ENCODE measurements at places on chromosomes 13 and 19.
A peak's percentile ranks its signal among the peaks of the same experiment; 100 is the strongest.

- no peak for DNase-seq
These were observed 7.4 kb downstream of the MPND start for GRCh38 chr19:4350726-4351125.

GRCh38 chr13:19888799-19889198 lies 25.4 kb upstream of the ZMYM5 start:
- no peak for DNase-seq

DNA sequence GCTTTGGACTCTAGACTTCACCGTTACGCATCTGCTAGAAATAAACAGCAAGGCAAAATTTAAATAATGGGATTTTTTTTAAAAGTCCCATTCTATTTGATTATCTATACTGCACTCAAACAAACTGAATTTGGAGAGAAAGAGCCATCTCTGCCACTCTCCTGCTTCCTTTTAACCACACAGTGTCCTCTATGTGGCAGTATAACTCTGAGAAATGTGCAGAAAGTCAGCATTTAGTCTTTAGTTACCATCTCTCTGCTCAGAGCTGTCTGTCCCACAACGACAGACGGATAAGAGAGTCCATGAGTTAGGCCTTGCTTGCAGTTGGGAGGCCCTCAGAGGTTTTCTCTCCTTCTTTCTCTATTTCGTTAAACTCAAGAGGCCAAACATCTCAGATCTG lies 21.2 kb downstream of the CCNA1 start:
- no peak for DNase-seq

DNA sequence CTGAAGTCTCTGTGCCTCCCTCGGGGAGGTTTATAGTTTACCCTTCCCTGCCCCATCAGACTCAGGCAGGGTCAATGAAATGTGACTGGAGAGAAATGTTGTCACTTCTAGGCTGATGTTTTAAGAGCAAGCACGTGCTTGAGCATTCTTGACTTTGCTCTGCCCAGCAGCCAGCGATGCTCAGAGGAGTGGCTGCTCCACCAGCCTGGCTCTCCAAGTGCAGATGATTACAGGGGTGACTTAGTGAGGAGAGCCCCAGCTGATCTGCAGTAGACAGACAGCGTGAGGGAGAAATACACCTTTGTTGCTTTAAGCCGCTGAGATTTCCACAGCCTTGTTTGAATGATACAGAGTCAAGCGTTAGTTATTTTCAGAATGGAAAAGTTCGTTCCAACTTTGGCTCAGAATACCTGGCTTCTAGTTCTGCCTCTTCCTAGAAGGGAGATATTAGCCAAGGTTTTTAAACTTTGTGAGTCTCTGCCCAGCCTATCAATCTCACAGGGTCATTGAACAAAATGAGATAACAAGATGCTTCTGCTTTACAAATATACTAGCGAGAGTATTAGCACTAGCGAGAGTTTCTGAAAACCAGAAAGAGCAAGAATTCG lies 143.6 kb downstream of the OXGR1 start:
- no peak for DNase-seq

GRCh38 chr13:40024204-40024966 lies 368.9 kb downstream of the COG6 start:
- no peak for DNase-seq

GRCh38 chr13:88000239-88000638 lies 329.1 kb downstream of the SLITRK5 start:
- DNase-seq = no peak

- DNase-seq = no peak
These were observed 130.6 kb downstream of the KLF5 start for GRCh38 chr13:73189362-73189761.

GRCh38 chr13:70173598-70173959 lies 65.3 kb upstream of the KLHL1 start:
- DNase-seq = no peak

- peak; percentile 71 for DNase-seq
These were observed 8.8 kb upstream of the BBC3 start for GRCh38 chr19:47239610-47240296.

DNA sequence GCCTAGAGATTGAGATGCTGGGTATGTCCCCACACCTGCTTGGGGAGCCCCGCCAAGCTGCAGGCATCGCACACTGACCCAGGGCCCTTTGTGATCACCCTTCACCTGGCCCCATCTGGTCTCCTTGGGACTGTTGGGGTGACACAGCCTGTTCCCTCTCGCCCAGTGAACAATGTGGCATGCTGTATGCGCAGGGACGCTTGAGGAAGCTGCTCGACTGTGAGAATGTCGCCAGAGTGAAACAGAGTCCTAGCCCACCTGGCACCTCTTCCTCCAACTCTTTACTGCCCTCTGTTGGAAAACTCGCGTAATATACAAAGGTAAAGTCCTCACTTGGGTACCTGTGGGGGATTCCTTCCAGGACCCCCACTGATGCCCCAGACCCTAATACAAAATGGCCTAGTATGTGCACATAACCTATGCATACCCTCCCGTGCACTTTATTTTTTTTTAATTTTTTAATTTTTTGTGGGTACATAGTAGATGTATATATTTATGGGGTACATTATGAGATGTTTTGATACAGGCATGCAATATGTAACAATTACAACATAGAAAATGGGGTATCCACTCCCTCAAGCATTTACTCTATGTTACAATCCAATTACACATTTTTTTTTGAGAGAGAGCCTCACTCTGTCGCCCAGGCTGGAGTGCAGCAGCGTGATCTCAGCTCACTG lies 9.0 kb downstream of the BLOC1S3 start:
- no peak for DNase-seq

GRCh38 chr13:91308299-91308698 lies 39.2 kb upstream of the MIR17HG start:
- DNase-seq = no peak

DNA sequence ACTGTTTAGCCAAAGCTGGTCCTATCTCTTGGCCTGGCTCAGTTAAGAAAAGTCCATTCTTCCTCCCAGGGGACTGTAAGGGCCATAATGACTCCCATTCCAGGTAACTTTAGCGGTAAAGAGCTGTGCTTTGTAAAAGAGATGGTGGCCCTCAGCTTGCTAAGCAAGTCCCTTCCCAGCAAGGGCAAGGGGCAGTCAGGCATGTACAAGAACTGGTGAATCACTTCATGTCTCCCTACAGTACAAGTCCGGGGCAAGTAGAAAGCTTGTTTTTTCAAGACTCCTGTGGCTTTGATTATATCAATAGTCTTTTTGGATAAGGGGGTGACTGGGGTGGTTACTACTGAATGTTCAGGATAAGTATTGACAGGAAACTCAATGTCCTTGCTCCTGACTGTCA lies 88.9 kb downstream of the SLC25A15 start:
- DNase-seq = no peak

DNA sequence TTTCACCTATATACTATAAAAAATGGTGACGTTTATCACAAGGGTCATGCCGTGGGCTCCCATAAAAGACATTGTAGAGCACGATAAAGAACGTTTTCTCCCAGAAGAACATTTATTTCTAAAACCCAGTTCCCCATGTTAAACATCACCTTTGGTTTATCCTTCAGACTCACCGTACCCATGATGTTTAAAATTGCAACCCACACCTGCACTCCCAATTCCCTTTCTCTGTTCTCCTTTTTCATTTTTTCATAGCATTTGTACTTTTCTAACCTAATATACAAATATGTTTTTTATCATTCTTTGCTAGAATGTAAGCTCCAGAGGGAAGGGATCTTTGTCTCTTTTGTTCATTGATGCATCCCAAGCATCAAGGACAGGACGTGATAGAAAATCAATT lies 2.0 kb downstream of the RCBTB2 start:
- no peak for DNase-seq

GRCh38 chr13:97723655-97724054 lies 229.8 kb upstream of the IPO5 start:
- DNase-seq = no peak

DNA sequence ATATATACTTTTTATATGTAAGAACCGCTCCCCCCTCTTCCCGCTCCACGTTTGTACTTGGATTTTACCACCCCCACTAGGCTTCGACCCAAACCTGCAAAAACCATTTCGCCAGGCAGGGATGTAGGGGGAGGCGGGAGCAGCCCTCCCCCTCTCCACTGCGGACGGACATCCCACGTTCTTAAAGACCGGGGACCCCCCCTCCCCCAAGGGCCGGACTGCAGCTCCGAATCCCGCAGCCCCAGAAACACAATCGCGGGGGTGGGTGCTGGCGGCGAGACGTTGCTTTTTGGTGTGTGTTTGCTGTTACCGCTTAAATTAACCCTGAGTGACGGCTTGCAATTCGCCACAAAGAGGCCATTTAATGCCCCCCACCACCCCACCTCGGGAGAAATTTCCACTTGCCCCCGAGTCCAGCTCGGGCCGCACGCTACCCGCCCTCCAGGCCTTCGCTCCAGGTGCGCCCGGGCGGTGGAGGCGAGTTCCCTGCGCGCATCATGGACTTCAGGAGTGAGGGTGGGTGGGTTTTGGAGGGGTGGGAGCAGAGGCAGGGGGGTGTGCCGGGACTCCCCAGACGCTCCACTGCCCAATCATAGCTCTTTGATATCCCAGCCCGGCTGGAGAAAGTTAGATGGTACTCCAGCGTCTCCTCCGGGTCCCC lies 15.8 kb downstream of the NFIX start:
- DNase-seq = no peak

- DNase-seq = no peak
These were observed 89.8 kb downstream of the KDM4B start for GRCh38 chr19:5058521-5059212.

DNA sequence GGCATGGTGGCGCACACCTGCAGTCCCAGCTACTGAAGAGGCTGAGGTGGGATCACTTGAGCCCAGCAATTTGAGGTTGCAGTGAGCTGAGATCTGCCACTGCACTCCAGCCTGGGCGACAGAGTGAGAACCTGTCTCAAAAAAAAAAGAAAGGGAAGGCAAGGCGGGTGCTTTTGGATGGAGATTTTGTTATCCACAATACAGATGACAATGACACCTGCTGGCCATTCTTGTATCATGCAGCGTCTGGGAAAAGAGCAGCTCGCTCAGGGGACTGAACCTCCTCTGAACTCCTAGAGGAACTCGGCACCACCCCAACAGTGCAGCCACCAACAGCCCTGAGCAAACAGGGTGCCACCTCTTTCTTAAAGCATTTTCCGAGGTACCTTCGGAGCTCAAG lies 22.8 kb downstream of the HAUS8 start:
- no peak for DNase-seq

GRCh38 chr13:85974608-85975366 lies 175.6 kb upstream of the SLITRK6 start:
- DNase-seq = no peak

GRCh38 chr13:27481766-27482165 lies 31.4 kb upstream of the MTIF3 start:
- peak; percentile 46 for DNase-seq

- no peak for DNase-seq
These were observed 2.0 kb downstream of the ZNF823 start for GRCh38 chr19:11736696-11737095.

- DNase-seq = no peak
These were observed 81.9 kb downstream of the IPO5 start for GRCh38 chr13:98035373-98035772.

- peak; percentile 80 for DNase-seq
These were observed 2.4 kb upstream of the NTN5 start for GRCh38 chr19:48674921-48675824.

DNA sequence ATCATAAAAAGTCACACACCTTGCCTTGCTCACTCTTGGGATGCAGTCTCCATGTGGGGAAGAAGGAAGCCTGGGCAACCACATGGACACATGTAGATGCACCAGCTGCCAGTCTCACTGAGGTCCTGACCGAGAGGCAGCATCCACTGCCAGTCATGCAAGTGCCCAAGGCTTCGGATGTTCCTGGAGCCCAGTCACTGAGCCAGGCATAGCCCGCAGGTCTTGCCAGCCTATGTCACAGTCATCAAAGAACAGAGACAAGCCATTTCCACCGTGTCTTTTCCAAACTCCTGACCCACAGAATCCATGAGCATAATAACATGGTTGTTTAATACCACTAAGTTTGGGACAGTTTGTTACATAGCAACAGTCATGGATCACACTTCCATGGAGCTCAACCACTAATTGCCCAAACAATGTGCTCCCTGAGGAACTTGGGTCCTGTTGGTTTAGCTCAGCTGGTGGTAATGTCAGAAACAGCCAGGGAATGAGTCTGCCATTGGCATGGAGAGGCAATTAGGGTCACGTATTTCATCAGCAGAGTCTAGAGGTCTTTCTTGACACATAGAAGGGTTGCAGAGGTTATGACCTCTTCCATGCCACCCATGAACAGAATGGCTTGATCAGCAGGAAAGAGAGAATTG lies 21.5 kb downstream of the STARD13 start:
- DNase-seq = no peak

DNA sequence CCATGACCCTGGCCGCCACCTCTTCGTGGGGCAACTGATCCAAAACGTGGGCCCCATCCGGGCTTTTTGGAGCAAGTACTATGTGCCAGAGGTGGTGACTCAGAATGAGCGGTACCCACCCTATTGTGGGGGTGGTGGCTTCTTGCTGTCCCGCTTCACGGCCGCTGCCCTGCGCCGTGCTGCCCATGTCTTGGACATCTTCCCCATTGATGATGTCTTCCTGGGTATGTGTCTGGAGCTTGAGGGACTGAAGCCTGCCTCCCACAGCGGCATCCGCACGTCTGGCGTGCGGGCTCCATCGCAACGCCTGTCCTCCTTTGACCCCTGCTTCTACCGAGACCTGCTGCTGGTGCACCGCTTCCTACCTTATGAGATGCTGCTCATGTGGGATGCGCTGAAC lies 9.6 kb downstream of the INSL3 start:
- DNase-seq = no peak

GRCh38 chr19:13864046-13864666 lies 12.8 kb upstream of the NANOS3 start:
- peak; percentile 39 for DNase-seq

DNA sequence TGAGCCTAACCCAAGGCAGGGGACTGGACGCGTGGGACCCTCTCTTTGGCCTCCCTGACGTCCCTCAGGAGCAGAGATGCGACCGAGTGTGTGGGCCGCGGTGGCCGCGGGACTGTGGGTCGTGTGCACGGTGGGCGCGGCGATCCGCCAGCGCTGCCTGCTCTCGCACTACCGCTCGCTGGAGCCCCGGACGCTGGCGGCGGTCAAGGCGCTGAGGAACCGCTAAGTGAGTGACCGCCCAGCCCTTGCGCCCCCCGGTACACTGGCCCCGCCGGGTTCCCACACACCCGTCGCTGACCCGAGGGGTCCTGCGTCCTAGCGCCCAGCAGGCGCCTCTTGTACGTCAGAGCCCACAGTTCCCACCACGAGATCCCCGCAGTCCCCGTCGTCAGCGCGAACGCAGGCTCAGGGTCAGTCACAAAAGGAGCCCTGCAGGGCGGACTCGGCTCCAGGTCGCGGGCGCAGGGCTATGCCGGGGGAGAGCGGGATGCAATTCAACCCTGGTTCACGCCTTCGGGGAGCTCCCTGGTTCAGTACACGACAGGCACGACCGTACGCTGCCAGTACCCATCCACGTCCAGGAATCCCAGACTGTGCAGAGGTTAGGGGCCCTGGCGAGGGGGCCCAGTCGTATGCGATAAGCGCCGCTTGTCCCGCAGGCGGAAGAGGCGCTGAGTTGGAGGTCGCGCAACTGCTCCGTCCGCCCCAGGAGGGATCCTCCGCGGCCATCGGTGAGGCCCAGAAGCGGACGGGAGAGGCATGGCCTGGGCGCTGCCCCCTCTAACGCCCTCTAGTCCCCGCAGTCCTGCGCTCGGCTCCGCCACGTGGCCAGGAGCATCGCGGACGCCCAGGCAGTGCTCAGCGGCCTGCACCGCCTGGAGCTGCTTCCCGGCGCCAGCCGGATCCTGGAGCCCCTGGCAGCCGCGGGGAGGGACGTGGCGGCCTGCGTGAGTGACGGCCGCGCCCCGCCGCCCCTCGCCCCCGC lies 3.6 kb upstream of the IFNL2 start:
- no peak for DNase-seq
